ENCODE measurements at places on chromosomes 5 and 9.

DNA sequence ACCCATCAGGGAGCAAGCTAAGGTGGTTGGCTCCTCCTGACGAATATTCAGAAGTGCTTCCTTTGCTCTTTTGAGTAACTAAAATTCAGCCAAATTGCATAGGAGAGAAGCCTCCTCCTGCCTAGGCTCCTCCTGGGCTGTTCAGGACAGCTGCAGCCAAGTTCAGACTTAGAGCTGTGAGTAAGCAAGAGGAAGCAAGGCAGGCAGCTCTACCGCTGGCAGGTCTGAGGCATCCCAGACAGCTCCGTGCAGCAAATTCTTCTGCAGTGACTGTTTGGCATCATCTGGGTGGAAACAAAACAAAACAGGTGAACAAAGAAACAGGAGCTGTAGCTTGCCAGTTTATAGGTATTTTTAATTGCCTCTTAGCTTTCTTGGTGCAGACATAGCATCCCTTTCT lies 421.0 kb downstream of the GADD45G start:
- DNase-seq: no peak

DNA sequence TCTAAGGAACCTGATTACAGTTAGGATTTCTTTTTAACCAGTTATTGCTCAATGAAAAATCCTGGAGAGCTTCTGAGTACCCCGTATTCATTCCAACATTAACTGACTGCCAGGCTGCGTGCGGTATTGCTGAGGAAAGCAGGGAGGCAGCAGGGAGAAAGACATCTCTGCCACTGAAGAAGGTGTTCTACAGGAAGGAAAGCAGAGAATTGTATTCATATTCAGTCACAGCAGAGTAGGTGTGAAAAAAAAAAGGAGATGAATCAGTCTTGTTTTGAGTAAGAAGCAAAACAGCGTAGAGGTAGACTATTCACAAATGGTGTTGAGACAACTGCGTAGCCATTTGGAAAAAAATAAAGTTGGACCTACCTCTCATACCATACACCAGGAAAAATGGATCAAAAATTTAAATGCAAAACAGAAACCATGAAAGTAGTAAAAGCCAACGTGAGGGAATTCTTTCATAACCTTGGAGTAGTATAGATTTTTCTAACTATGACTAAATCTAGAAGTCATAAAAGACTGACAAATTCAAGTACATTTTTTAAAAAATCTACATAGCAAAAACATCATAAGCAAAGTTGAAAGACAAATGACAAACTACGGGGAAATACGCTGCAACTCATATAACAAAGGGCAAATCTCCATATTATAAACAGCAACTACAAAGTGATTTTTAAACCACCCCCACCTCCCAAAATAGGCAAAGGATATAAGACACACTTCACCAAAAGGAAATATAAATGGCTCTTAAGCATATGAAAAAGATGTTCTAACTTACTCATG lies 9.9 kb upstream of the NR4A3 start:
- DNase-seq: no peak

- no peak for DNase-seq
These were observed 86.8 kb downstream of the CAMK4 start for GRCh38 chr5:111310711-111311620.

GRCh38 chr5:148725675-148726074 lies 71.3 kb upstream of the HTR4 start:
- DNase-seq: no peak

DNA sequence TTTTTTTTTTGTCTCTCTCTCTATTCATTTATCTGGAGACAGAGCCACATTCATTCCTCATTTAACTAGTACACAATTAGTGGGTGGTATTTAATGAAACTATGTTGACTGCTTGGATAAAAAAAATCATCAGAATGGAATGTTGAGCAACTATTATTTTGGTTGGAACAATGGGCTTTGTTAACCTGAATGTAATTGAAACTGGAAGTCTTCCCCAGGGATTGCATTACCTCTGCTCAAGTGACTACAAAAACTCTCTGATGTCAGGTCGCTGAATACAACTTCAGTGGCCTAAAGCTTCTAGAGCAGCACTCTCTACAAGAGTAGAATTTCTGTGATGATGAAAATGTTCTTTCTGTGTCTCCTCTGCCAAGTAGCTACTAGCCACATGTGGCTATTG lies 295.8 kb downstream of the DEPDC1B start:
- no peak for DNase-seq

GRCh38 chr5:55601204-55601618 lies 66.4 kb upstream of the PLPP1 start:
- DNase-seq: no peak

GRCh38 chr5:85159395-85159794 lies 774.7 kb upstream of the EDIL3 start:
- DNase-seq: no peak

DNA sequence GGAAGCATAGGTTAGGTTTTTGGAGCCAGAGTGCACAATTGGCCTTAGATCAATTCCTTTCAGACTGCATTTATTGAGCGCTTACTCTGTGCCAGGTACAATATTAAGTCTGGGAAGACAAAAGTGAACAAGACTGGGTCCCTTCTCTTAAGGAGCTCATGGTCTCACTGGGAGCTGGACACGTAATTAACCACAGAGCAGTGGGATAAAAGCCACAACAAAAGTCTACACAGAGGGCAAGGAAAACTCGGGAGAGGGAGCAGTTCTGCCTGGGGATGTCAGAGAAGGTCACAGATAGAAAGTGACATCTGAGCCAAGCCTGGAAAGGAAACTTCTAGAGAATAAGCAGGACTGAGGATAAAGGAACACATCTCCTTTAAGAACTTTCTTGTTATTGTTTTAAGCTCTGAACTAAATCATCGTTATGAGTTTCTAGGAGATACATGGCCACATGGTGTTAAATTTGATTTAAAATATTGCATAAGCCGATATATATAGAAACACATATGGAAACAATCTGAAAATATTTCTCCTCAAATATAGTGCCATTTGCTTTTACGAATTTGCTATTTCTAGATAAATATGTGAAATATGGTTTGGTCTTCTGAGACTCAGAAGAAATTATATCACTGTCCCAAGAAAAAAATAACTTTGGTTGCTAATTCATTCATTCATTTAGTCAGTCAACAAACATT lies 40.1 kb upstream of the PDE8B start:
- DNase-seq: no peak

- no peak for DNase-seq
These were observed 44.8 kb downstream of the SNCAIP start for GRCh38 chr5:122356855-122357254.

Measured in DND-41 (cell line).